Activated CD4-positive, CD25-positive, alpha-beta regulatory T cell treated with anti-CD3 and anti-CD28 coated beads, Interleukin-2, amount 50 U/mL, for 16 hours (primary cell): ENCODE measurements at places on chromosomes 13 and 19.

GRCh38 chr19:33724021-33724720 lies 72.5 kb upstream of the KCTD15 start:
- DNase-seq = no peak

- DNase-seq = no peak
Observed at GRCh38 chr13:39515224-39515714, 87.7 kb downstream of the LHFPL6 start.

DNA sequence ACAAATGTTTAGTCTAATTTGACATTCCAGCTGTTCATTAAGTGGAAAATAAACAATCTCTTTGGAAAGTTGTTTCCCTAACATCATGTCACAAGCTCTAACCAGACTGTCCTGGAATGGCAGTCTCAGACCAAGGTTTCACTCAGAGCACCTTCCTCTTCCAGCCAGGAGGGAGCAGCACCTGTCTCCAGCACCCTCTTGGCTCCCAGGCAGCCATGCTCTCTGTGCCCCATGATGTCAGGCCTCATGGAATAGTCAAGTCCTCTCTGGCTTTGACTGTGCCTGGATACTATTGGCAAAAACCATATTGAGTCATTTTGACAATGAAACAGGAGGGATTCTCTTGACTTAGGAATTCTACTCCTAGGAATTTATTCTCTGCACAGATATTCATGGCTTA lies 171.4 kb downstream of the OXGR1 start:
- no peak for DNase-seq

GRCh38 chr13:20704459-20705069 lies 1.1 kb downstream of the IL17D start:
- no peak for DNase-seq

- no peak for DNase-seq
Observed at GRCh38 chr13:77779552-77780272, 82.2 kb downstream of the SLAIN1 start.

DNA sequence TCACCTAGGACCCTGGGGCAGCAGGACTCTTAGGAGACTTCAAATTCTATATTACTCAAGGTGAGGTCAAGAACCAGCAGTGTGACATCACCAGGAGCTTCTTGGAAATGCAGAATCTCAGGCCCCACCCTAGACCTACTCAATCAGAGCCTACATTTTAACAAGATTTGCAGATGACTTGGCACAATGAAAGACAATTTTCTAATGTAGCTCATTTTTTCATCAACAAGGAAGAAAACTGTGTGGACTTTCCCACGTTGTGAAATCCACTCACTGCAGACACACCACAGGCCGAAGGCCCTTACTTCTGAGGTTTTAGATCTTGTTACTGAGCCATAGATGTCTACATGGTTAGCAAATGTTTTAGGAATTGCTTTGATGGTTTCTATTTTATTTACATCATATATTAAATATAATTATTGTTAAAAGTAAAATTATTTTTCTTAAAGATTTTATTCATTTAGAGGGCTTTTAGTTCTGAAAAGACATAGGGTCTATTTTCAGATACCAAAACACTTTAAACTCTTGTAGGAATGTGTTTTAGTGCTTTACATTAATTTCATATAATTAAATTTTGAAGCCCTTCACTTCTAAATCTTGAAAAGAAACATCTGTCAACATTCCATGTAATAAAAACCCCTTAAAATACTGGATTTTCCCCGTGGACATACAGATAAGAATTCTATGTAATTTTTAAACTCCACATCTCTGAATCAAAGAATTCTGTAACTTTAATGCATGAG lies 18.5 kb upstream of the STARD13 start:
- no peak for DNase-seq

GRCh38 chr13:23788459-23788858 lies 100.7 kb downstream of the MIPEP start:
- DNase-seq = no peak

DNA sequence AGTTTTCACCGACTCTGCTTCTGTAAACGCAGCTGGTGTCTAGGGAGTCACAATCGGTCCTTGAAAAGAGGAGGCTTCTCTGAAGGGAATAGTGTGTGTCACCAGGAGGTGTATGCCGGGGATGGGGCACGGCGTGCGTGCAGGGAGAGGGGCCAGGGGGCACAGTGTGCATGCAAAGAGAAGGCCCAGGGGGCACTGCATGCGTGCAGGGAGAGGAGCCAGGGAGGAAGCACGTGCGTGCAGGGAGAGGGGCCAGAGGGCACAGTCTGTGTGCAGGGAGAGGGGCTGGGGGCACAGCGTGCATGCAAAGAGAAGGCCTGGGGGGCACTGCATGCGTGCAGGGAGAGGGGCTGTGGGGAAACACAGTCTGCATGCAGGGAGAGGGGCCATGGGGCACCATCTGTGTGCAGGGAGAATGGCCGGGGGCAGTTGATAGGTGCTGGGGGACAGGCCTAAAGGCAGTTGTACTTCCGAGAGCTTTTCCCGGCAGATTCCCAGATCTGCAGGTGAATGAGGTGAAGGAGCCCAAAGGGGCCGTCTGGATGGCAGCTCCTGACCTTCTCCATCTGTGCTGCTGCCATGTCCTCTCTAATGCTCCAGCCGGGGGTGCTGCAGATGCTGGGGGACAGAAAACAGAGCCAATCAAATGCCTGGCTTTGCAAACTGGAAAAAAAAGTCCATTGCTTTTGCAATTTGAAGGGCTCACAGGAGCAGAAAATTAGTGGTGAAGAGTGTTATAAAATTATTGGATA lies 36.4 kb downstream of the ATP11A start:
- DNase-seq = no peak

DNA sequence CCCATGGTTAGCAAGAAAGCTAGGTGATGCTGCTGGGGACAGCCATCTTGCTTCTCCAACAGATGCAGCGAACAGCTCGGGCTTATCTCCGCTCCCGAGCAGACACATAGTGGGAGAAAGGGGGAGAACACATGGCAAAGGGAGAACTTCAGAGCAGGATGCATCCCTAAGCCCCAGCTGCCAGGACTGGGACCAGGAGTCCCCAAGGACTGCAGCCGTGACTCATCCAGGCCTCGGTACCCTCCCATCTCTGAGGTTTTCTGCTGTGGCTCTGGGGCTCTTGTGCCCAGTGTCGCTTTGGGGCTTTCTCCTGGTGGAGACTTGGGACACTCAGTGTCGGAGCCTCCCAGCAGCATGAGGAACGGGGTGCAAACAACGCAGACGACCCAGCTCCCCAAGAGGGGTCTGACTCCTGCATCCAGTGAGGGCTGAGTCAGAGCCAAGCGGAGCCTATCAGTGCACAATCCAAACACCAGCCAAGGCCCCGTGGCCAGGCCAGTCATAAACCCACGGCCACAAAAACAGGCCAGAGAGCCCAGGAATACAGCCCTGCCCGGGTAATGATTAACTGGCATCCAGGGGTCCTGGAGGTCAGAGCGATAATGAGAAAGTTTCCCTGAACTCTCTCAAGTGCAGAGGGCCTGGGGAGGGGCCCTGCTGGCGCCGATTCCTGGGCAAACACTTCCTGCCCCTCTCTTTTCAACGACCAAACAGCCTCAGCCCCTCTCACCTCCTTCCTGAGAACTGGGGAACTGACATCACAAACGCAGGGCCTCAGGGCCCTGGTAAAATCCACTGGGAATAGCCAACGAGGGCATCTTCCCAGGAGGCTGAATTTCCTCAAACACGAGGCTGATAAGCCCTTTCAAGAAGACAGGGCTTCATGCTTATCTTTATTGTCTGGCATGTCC lies 202.9 kb downstream of the USP12 start:
- no peak for DNase-seq

DNA sequence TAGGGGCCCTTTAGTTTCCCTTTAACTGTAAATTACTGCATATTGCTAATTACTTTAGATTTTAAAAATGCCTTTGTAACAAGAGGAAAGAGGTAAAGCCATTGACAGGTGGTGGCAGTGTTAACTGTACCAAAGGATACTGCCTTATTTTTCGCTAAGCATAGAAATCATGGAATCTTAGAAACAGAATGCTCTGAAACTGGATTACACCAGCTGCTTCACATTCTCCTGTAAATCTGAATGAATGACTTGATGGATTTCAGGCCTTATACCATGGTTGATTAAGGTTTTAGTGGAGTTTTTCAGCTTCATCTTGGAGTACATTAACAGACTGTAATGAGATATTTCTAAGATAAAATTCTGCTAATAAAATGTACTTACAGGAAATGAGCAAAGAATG lies 25.2 kb downstream of the MICU2 start:
- DNase-seq = no peak

GRCh38 chr13:24223341-24224231 lies 63.1 kb downstream of the SPATA13 start:
- no peak for DNase-seq

DNA sequence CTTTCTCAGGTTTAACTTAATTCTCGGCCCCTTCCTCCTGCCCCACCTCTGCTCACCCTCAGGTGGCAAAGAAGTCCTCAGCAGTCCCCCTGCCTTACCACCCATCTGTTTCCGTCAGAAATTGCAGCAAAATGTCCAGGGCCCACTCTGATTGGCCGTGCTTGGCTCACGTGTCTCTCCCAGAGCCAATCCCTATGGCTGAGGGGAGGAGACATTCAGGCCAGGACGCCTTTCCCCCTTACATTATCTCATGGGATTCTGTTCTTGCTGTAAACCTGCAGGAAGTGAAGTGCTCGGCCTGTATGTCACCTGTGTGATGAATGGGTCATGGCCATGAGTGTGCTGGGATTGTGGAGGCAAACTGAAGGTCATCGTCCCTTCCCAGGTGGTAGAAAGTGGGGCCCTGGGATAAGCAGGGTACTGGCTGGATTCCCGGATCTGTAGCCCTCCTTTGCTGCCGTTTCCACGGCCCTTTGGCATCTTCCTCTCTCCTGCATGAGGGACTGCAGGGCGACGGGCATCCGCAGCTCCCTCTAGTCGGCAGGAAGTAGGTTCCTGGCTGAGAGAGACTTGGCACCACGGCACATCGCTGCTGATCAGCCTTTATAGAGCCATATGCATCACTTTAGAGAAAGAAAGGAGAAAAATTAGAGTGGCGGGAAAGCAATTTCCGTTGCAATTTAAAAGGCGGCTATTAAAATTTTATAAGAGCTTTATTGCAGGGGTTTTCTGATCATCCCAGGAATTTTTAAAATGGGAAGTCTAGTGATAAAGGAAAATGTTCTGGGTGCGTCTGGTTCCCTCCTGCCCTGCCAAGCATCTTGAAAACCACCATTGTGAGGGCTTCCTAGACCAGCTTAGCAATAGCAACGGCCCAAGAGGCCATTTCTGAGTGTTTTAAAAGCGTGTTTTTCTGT lies 118.2 kb downstream of the SIPA1L3 start:
- no peak for DNase-seq

DNA sequence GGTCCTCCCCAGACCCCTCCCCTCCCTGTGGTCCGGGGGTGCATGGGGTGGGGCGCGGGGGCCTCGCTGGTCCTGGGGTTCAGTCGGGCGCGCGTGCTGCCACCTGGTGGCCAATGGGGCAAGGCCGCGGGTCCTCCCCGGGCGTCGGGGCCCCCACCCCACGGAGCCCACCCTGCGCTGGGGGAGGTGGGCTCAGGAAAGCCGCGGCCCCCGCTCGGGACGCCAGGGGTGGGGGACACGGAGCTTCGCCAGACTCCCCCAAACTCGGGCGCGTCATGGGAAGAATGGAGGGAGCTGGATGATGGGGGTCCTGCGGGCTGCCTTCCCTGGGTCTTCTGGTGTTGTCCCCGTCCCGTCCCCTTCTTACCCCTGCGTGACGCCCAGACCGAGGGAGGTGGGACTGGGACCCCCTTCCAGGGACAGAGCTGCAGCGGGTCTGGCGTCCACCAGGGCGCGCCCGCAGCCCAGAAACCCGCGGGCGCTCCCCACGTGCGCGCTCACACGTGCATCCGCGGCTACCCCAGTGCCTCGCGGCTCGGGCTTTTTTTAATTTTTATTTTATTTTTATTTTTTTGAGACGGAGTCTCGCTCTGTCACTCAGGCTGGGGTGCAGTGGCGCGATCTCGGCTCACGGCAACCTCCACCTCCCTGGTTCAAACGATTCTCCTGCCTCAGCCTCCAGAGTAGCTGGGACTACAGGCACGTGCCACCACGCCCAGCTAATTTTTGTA lies 19.8 kb upstream of the TCF3 start:
- no peak for DNase-seq

DNA sequence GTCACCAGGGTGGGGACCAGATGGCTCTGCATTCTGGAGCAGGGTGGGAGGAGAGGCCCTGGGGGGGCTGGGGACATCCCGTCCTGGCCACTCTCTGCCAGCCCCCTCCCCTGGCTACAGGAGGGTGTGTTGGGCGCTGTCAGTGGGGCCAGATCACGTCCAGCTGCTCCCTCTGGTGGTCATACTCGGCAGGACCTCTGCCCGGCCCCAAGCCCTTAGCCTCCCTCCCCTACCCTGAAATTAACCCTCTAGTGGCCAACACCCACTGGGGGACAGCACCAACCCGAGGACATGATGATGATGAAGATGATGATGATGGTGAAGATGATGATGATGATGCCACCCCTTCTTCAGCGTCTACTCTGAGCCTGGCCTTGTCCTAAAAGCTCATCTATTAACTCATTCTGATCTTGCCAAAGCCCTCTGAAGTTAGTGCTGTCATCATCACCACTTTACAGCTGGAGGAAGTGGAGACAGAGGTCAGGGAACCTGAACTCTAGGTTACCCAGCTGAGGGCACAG lies 590 bp upstream of the LGI4 start:
- no peak for DNase-seq

- no peak for DNase-seq
Observed at GRCh38 chr13:48344264-48344663, 40.7 kb downstream of the RB1 start.

GRCh38 chr19:19051478-19052213 lies 12.1 kb upstream of the SLC25A42 start:
- no peak for DNase-seq

GRCh38 chr19:13718733-13719132 lies 45.6 kb upstream of the MRI1 start:
- no peak for DNase-seq

DNA sequence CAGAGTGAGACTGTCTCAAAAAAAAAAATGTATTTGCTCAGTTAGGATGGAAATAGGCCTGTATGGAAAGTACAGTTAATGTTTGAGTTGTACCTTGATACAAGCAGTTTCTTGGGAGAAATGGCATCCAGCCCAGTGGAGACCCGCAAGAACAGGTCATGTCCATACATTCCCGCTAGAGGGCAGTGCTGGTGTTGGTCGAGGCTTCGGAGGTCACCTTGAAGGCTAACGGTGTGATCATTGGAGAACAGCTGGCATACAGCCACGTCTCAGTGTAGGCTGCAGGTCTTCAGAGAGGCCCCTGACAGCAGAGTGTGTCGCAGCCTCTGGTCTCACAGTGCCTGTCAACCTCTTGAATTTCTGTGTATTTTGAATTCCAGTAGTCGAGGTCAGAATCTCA lies 7.5 kb downstream of the ZNF610 start:
- DNase-seq = peak; percentile 19

DNA sequence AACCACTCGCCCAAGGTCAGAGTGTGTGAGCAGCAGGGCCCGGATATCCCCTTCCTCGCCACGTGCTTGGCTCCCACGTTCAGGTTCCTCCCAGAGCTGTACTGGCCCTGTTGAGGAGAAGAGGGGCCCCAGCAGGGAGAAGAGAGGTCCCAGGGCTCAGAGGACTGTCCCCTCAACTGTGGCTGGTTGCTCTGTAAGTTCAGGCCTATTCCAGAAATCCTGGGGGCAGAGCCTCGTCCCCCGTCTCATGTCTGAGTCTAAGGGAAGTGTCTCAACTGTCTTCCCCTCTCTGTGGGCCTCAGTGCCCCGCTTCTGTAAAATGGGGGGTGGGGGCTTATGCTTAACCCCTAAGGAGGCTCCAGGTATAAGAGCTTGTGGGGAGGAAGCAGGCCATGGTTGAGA lies 3.9 kb downstream of the PPP5C start:
- no peak for DNase-seq
